CD8-positive, alpha-beta memory T cell (primary cell): ENCODE measurements at places on chromosomes 12 and 14. TPM values are rescaled to one million over a fixed set of nuclear protein-coding genes. Genes with fewer than 3 reads are reported as not detected.

Gene ACVR1B
- 1.3 TPM for polyA plus RNA-seq

Gene OS9
- polyA plus RNA-seq = 86.9 TPM

Gene VRTN
- polyA plus RNA-seq = not detected

Gene KLRB1
- 249 TPM for polyA plus RNA-seq

Gene EID3
- 13.5 TPM for polyA plus RNA-seq

Gene TSPAN8
- polyA plus RNA-seq = not detected

Gene FERMT2
- polyA plus RNA-seq = 0.51 TPM

Gene YBX3
- 40.5 TPM for polyA plus RNA-seq

- no peak for DNase-seq
- H3K4me3 ChIP-seq = no peak overlapping the region
- no peak overlapping the region for H3K27ac ChIP-seq
- no peaks in the 10 kb centered on the region for H3K4me1 ChIP-seq
- H3K27me3 ChIP-seq = no peaks in the 10 kb centered on the region
- H3K36me3 ChIP-seq = no peaks in the 10 kb centered on the region
Measured at GRCh38 chr12:20150835-20151422, 217.4 kb upstream of the PDE3A start.

DNA sequence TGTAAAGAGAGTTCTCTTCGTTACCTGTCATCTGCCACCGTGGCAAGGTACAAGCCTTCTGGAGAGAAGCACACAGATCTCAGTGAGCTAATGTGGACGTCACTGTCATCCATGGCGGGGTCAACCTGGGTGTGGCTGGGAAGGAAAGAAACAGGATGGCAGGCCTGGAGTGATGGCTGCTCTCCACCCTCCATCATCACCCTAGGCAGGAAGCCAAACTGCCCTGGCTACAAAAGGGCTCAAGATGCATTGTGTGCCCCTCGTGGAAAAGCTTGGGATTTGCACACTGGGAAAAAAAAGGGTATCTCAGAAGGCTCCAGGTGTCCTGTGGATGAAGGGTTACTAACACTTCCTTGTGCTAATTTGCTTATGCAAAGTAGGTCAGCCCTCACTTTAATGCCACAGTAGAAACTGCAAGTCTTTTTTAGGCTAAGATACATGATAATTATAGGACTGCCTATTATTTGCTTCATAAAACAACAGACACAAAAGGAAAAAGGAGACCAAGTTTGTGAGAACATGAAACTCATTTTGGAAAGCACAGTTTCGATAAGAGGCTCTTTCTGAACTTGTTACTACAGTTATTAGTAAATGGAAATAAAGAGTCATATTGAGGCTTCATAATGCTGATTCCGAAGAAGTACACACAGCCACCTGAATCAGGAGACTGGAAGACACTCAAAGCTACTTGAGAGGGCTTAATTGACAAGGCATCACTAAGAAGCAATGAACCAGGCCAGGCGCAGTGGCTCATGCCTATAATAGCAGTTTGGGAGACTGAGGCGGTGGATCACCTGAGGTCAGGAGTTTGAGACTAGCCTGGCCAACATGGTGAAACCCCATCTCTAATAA lies 18.9 kb downstream of the RFC5 start:
- H3K27ac ChIP-seq = no peak overlapping the region
- no peak overlapping the region for H3K4me3 ChIP-seq
- no peaks in the 10 kb centered on the region for H3K27me3 ChIP-seq

DNA sequence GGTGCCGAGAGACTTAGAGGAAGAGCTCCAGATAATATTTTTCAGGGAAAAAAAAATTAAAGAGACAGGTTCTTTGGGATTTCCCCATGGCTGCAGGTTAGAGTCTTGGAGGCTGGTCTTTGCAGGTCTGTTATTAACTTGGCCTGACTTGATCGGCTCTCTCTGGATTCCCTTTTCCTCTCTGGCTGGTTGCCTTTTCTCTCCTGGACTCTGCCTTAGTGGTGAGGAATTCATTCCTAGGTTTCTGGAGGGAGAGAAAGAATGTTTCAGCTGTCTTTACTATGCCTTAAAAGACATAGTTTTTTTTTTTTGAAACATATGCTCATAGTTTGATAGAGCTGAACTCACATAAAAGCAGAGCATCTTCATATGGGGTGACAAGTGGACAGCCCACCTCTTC lies 336.3 kb downstream of the BMP4 start:
- H3K27me3 ChIP-seq = no peaks in the 10 kb centered on the region
- H3K27ac ChIP-seq = no peak overlapping the region
- H3K4me1 ChIP-seq = no peaks in the 10 kb centered on the region
- no peak for DNase-seq

DNA sequence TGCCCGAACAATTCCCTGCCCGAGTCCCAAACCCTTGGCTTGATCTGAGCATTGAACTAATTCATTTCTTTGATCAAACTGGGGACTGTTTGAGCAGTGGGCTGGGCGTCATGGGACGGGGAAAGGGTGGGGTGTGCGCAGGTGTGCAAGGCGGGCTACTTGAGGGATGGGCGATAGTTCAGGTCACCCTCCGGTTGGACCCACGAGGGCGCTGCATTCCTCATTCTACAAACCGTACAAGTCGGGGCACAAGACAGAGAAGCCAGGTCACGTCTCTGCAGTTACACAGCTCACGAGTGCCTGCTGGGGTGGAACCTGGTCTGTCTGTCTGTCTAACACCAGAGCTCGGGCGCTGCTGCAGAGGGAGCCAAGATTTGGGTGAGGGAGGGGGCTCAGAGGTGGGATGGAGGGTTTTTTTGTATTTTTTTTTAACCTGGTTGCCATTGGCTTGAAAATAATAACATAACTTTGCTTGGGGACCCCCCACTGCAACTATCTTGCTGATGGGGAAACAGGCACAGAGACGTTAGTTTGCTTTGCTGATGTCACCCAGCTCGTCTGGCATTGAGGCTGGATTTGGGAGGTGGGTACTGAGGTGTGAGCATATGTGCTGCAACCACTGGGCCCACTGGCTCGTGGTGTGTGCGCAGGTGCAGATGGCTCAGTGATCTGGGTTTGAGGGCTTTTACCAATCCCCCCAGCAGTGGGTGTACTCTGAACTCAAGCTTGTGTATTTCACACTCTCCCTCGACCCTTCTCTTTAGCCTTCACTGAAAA lies 7.6 kb upstream of the RTL1 start:
- H3K4me3 ChIP-seq = no peak overlapping the region
- H3K4me1 ChIP-seq = no peaks in the 10 kb centered on the region
- H3K27ac ChIP-seq = no peak overlapping the region
- no peaks in the 10 kb centered on the region for H3K27me3 ChIP-seq
- H3K36me3 ChIP-seq = no peaks in the 10 kb centered on the region
- no peak for DNase-seq

GRCh38 chr12:524167-524951 lies 64.6 kb downstream of the B4GALNT3 start:
- no peak overlapping the region for H3K4me3 ChIP-seq
- no peak for DNase-seq
- H3K36me3 ChIP-seq = no peaks in the 10 kb centered on the region
- peaks cover 10% of the 10 kb centered on the region for H3K27me3 ChIP-seq

- H3K36me3 ChIP-seq = no peaks in the 10 kb centered on the region
- H3K4me1 ChIP-seq = no peaks in the 10 kb centered on the region
- DNase-seq = no peak
- H3K4me3 ChIP-seq = no peak overlapping the region
Measured at GRCh38 chr14:96080571-96080970, 41.4 kb downstream of the C14orf132 start.
